ENCODE measurements at places on chromosomes 16 and 17. TPM values are rescaled to one million over a fixed set of nuclear protein-coding genes. Genes with fewer than 3 reads are reported as not detected.

DNA sequence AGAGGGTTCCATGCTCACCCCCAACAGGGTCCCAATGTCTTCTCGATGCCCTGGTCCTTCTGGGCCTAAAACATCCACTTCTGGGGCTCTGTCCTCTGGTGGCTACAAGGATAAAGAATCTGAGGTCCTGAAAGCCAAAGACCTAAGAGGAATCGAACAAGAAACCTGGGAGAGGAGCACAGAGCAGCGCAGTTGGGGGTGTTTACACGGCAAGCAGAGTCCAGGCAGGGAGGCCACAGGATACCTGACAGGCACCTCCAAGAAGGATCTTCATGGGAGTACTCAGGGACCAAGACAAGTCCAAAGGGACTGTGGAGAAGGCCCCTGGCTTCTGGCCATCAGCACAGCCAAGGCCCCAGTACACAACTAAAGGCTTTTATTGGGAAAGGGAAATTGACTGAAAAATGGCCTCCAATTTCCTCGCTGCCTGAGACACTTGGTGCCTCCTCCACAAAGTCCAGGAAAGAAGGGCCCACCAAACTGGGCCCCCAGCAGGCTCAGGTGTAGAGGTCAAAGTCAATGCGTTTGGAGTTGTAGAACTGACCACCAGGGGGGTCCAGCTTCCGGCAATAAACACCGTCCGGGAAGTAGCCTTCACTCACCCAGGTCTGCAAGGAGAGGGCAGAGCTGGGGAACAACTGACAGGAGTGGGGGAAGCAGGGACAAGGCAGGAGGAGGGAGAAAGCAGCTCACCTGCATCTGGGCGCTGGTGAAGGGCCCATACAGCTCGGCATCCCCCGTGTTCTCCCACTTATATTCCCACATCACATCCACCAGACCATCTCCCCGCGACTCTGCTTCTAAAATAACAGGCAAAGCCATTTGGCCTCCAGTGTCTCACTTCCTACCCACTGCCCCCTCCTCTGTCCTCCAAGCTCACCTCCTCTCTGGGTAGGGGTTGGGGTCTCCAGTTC lies 2.4 kb downstream of the CD2BP2 start:
- no peak for DNase-seq

SLC38A8 gene
- total RNA-seq: not detected

- DNase-seq: no peak
Measured at GRCh38 chr16:64627288-64627687, 494.6 kb downstream of the CDH11 start.

GRCh38 chr17:44757918-44758413 lies 822 bp upstream of the ADAM11 start:
- DNase-seq: no peak

ZG16 gene
- not detected for total RNA-seq

DNA sequence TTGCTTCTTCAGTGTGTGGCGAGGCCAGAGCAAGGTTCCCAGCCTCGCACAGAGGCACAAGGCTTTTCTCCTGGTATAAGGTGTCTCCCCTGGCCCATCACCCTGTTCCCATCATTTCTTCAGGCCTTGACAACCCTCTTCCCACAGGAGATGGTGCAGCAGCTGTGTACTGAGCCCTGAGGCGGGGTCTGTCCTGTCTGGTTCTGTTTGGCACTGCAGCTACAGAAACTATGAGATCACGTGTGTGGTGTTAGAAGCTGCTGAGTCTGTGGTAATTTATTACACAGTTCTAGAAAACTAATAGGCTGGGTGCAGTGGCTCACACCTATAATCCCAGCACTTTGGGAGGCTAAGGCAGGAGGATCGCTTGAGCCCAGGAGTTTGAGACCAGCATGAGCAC lies 7.2 kb downstream of the PLA2G15 start:
- no peak for DNase-seq

KRTAP4-4 gene
- not detected for total RNA-seq

GRCh38 chr16:14179116-14179515 lies 108.0 kb downstream of the MRTFB start:
- no peak for DNase-seq

DNA sequence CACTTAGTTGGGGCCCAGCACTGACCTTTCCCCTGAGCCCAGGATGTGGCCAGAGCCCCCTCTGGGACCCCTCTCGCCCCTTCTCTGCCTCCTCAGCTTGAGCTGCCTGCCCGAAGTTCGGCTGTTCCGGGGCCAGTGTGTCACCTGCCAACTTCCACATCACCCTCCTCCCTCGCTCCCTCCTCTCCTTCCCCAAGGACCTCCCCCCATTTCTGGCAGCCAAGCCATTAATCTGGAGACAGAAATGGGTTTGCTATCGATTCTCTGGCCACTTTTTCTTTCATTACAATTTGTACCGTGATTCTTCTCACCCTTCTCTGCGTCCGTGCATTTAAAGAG lies 8.8 kb upstream of the ADAM11 start:
- DNase-seq: no peak

SLC52A1 gene
- total RNA-seq: 0.14 TPM

PRPSAP2 gene
- total RNA-seq: 76.4 TPM

GRCh38 chr17:12622726-12623125 lies 43.0 kb upstream of the MYOCD start:
- no peak for DNase-seq

DNA sequence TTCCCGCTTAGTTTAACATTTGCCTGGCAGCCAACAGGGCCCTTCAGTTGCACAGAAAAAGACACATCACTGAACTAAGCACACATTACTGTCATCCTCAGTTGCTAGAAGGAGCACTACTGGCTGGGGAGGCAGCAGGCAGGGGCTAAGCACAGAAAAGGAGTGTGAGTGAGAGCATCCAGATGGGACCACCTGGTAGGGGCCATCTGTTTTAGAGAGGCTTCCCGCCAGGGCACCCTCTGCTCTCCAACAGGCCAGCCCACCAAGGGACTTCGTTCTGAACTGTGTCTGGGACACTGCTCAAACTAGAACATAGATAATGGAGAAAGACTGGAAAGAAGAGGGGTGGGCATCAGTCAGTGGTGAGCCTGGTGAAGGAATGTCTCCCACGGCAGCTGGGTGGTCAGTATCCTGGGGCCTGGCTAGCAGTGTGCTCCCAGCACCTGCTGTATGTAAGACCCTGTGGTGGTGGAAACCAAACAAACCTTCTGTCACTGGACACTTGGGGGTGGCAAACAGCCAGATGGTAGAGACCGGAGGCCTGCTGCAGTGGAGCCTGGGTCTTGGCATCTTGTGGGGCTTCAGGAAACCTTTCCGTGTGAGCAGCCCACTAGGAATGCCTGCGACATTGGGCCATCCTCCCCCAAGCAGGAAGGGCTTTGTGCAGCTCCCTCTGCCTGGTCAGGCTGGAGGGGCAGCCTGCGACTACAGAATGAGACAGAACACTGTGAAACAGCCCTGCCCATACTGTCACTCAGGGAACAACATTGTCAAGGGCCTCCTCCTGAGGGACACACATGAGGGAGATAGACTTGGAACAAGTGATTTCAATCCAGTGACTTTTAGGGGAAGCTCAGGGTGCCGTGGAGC lies 12.8 kb upstream of the RANGRF start:
- DNase-seq: no peak

DNA sequence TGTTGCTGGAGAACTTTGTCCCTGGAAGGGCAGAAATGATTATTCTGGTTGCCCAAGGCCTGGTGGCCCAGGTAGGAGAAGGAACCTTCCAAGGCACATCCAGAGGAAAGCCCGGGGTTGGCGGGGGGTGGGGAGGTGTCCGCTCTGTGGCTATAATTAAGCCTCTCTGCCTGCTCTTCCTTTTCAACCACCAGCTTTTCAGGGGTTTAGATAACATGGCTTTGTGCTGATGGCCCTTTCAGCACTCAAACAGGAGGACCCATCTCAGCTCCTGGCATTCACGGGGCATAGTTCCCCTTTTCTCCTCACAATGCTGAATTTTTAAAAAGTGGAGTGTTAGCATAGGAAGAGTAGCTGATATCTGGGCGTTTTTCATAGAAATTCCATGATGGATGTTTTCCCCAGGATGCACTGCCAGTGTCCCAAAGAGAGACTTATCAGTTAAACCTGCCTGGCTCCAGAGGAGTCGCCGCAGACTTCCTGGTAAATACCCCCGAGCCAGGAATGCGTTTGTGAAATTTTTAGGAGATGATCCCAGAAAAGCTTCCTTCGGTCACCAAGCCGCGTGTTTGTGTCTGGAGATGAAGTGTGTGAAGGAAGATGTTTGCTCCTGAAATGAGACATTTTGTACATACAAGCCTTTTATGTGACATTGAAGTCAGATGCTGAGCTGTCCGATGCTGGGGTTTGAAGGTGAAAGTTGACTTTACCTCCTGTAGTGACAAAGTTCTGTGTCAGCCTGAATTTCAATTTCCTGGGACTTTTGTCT lies 188.5 kb downstream of the MSI2 start:
- no peak for DNase-seq
